ENCODE measurements at places on chromosomes 6 and 20.

- DNase-seq: no peak
These were observed 28.8 kb downstream of the METTL24 start for GRCh38 chr6:110329348-110329713.

DNA sequence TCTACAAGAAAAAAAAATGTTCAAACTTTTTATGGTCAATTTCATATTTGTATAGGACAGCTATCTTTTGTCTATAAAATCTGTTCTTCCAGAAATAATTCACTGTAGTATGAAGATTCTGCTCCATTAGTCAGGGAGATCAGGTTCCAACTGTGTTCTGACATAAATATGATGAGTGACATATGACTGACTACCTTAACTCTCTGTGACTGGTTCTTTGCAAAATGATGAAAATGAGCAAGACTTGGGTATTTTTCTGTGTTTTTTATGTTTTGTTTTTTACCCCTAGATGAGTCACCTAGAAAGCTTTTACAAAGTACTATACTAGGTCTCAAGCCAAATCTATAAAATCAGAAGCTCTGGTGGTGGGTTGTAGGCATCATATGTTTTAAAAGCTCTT is 229.6 kb downstream of the MMUT start:
- no peak for DNase-seq

DNA sequence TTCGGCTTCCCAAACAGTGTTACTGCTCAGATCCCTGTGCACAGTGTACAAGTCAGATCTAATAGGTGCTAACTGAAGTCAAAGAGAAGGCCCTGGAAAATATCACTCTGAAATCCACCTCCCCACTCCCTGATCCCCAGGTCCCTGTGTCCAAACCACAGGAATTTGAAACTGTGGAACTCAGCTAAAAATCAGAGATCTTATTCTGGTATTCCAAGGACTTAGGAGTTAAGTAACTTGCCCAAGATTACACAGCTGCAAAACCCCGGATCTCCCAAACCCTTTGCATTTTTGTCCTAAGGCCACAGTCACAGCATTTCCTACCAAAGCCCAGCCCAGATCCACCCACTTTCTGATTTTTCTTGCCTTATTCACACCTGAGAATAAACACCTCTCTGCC is 32.3 kb upstream of the SLC23A2 start:
- peak; percentile 19 for DNase-seq

DNA sequence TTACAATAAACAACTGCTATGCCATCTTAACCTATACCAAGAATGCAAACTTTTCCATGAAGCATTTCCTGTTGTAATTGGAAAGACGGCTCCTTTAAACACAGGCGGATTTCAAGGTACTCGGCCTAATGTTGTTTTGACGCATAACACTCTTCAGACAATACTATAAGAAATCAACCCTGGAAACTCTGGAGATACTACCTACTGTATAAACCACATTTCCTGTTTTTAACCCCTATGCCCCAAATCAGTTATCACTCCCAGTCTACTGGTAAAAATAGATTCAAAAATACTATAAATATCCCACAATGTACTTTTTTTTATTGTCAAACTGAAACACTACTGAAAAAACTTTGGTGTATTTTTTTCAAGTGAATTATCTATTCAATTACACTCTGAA is 118.1 kb downstream of the IRF4 start:
- DNase-seq: no peak

DNA sequence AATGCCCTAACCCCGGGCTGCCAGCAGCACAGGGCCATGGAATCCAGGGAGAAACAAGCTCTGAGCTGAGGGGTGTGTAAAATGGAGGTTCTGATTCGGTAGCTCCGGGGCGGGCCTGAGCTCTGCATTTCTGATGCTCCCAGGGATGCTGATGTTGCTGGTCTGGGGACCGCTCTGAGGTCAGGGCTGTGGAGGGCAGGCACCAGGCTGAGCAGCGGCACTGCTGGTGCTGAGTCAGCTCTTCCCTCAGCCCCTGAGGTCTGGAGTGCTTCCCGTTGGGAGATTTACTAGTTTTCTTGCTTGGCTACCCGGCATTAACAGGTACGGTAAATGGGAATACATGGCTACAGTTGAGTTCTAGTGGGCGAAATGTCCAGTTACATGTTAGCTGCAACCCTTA is 18.6 kb upstream of the CST3 start:
- DNase-seq: no peak

DNA sequence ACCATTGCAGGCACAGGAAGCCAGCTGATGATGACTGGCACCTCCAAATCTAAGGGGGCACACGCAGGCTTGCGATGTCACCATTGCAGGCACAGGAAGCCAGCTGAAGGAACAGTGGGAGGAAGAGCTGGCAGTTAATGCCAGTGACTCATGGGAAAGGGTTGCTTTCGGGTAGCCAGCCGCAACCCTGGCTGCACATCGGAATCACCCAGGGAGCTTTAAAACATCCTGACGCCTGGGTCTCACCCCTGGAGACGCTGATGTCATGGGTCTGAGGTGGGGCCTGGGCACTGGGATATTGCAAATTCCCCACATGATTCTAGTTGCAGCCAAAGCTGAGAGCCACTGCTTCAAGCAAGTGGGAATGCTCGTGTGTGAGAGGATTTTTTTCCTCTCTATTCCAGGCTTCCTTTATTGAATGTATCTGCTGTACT is 16.1 kb upstream of the CCN6 start:
- peak; percentile 96 for DNase-seq

- no peak for DNase-seq
These were observed 1359.4 kb upstream of the GJE1 start for GRCh38 chr6:140773276-140773675.

GRCh38 chr6:169989594-169989993 is 238.2 kb downstream of the ERMARD start:
- no peak for DNase-seq

- DNase-seq: no peak
These were observed 137.6 kb downstream of the PDSS2 start for GRCh38 chr6:107321793-107322192.

DNA sequence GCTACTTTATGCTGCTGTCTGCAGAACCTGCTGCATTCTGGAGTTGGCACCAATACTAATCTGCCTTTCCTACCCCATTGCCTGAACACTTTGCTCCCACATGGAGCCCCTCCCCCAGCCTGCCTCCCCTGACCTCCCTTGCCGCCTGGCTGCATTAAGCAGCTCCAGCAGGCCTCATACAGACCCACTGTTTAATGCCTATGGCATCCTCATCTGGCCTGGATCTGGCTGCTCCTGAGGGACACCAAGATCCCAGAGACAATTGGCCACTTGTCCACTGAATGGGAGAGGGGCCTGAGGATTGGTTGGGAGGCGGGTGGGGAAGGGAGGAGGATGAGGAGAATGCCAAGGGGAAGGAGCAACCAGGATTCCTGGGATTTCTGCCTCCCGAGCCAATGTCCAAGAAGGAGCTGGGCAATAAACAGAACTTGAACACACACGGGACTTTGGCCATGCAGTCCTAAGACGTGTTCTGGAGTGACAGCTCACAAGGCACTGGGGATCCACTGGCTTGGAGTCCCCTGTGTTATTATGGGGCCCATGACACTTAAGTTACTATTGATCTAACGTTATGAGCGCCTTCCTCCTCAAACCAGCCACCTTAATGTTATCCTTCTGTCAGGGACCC is 10.4 kb upstream of the KCNK5 start:
- no peak for DNase-seq

- no peak for DNase-seq
These were observed 54.2 kb downstream of the TRAM2 start for GRCh38 chr6:52522655-52523054.

- no peak for DNase-seq
These were observed 13.8 kb downstream of the ADA start for GRCh38 chr20:44637522-44638372.

GRCh38 chr6:24069526-24069925 is 56.5 kb upstream of the NRSN1 start:
- no peak for DNase-seq

GRCh38 chr20:62732031-62732760 is 23.6 kb downstream of the NTSR1 start:
- DNase-seq: no peak

DNA sequence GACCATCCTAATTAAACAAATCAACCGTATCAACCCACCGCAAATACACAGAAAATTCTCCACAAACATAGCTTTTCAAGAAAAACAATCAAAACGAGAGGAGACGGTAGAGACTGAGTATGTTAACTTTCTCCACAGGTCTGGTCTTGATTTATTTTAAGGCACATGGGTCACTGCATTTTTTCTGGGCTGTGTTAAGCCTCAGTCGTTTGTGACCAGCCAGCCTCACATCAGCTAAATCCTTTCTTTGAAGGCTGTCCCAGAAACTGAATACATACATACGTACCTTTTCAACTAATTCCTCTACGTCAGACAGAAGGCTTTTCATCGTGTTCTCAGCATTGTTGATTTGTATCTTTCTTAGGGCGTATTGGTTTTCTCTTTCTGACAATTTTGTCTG is 69.4 kb downstream of the LAMA4 start:
- no peak for DNase-seq

GRCh38 chr6:56949925-56950495 is 4.9 kb upstream of the BEND6 start:
- no peak for DNase-seq

DNA sequence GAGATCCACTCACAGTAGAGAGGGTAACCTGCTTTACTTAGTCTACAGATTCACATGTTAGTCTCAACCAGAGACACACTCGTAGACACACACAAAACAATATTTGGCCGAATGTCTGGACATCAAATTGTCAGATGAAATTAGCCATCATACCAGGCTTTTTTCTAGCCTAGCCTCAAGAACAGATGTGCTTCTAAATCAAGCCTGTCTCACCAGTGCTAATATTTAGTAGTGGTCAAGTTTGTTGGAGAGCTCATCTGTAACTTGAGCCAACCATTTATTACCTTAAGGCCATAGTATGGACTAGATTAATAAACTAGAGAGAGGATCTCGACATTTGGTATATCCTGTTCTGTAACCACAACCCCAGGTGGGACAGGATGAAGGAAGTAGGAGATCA is 1118.8 kb upstream of the MAP3K7 start:
- no peak for DNase-seq

GRCh38 chr6:98958776-98959175 is 11.0 kb upstream of the FBXL4 start:
- DNase-seq: no peak

DNA sequence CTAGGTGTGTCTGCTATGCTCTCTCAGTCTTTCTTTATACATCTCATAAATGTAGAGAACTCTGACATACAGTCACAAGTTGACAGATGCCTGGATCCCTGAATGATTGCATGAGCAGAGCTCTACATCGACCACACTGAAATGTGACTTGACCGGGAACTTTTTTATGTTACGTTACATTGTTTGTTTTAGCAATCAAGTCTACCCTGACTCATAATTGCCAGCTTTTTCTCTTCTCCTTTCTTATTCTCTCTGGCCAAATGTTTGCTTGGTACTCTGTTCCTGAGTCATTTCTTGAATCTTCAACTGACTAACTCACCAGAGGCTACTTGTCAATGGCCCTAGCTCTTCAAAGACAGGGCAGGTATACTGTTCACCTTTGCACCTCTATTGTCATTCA is 213.6 kb upstream of the DTNBP1 start:
- DNase-seq: no peak

GRCh38 chr6:166533205-166533824 is 53.2 kb downstream of the RAMACL start:
- no peak for DNase-seq

DNA sequence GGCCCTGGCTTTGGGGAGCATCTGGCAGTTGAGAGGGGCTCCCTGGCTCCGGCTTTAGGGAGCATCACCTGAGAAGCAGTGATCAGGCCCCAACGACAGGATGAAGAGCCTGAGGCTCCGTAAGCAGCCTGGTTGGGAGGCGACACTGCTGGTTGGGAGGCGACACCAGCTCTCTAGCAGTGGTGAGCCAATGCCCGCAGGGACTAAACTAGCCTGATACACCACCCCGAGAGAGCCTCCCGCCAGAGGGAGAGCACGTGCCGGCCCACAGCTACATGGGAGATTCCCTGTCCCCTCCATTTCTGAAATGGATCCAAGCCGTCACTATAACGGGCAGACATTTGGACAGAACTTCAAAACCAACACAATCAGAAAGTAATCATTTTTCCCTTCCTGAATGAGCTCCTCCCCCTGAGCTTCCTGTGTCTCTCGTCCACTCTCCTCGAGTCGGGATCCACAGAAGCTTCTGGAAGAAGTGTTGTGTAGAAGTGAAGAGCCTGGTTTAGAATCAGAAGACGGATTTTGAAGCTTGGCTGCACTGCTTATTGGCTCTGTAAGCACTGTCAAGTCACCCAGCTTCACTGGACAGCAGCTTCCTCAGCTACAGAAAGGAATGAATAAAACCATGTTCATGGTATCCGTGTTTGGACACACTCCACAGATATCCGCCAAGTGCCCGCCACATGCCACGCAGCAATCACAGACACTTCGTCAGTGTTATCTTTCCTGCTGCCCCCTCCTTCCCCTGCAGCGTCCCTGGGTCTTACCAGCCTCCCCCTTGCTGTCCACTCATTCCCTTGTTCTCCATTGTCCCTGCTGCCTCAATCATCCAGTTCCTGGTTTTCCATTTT is 199.6 kb downstream of the TTLL2 start:
- DNase-seq: no peak

GRCh38 chr6:126767711-126768110 is 350.8 kb upstream of the RSPO3 start:
- no peak for DNase-seq

- no peak for DNase-seq
These were observed 48.3 kb upstream of the TRAF3IP2 start for GRCh38 chr6:111653979-111654378.

GRCh38 chr6:148947621-148948444 is 201.0 kb downstream of the UST start:
- DNase-seq: peak; percentile 22

DNA sequence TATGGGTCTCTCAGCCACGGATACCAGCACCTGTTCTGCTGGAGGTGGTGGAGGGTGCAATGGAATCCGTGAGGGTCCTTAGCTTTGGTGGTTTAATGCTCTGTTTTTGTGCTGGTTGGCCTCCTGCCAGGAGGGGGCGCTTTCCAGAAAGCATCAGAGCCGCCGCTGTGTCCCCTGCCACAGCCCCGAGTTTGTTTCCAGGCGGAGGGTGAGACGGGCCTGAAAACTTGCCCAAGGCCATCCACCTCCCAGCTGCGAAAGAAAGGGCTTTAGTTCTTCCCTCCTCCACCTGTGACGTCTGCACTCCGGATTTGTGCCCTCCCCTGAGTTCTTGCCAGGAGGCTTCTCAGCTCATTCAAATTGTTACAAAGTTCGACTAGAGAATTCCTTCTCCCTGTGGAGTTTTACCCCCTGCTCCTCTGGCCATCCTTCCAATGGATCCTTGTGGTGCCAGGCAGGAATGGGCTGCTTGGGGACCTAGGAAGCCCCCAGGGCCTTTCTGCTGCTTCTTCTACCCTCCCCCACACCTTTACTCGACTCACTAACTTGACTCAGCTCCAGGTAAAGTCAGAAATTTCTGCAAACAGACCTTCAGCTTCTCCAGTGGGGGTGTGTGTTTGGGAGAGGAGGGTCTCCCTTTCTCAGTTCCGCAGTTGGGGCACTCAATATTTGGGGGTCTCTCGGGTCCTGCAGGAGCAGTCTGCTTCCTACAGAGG is 873.7 kb downstream of the KIF16B start:
- DNase-seq: no peak

- peak; percentile 94 for DNase-seq
These were observed 268.4 kb upstream of the IRAK1BP1 start for GRCh38 chr6:78598966-78599365.

- DNase-seq: no peak
These were observed 57.6 kb downstream of the ZNF831 start for GRCh38 chr20:59221049-59221706.

- no peak for DNase-seq
These were observed 29.6 kb downstream of the GCNT2 start for GRCh38 chr6:10550764-10551163.

Measured in GM04503 (cell line).